CD4-positive, CD25-positive, alpha-beta regulatory T cell (primary cell): ENCODE measurements at places on chromosomes 5 and 9.

DNA sequence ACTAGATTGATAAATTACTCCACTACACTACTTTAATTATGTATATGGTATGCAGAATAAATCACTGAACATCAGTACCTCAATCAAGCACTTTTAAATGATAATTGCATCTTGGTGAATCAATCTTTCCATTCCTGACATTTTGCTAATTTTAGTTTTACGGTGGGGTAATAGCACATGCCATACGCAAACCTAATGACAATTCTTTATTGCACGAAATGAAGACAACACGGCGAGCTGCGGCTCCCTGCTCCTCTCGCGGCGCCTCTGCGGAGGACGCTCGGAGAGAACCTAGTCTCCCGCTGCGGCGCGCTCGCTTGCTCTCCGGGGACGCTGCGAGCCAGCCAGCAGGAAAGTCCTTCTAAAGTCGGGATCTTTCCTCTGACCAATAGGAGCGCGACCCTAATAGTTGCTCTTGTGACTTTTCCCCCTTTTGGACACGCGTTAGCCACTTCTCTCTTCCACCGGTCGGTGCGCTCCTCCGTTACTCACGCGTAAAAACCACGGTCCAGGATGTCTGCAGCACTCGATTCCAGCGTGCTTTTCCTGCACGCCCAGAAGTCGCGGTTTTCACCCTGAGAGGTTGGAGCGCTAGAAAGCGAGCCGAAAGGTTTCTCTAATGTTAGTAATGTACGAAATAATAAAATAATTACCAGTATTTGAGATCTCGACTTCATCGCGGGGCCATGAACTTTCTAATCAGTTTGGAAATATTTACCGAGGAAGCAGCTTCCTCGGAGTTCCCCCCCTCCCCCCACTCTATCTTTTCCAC, 1.0 kb upstream of the MEF2C start:
- peak overlapping the region; percentile 35 for H3K4me3 ChIP-seq
- DNase-seq, result peak; percentile 8

GRCh38 chr5:180832638-180833068, 28.4 kb downstream of the ZFP62 start:
- no peaks in the 10 kb centered on the region for H3K27me3 ChIP-seq
- peaks cover 33% of the 10 kb centered on the region for H3K36me3 ChIP-seq
- peaks cover 39% of the 10 kb centered on the region for H3K4me1 ChIP-seq
- H3K4me3 ChIP-seq, result peak overlapping the region; percentile 85

- H3K4me3 ChIP-seq, result no peak overlapping the region
- H3K4me1 ChIP-seq, result peaks cover 3% of the 10 kb centered on the region
- H3K27ac ChIP-seq, result no peak overlapping the region
- no peak for DNase-seq
- H3K27me3 ChIP-seq, result no peaks in the 10 kb centered on the region
- H3K36me3 ChIP-seq, result no peaks in the 10 kb centered on the region
Measured at GRCh38 chr9:124495126-124496074, 11.8 kb downstream of the NR5A1 start.

GRCh38 chr5:82758881-82759280, 318.3 kb downstream of the TMEM167A start:
- no peak overlapping the region for H3K4me3 ChIP-seq
- no peaks in the 10 kb centered on the region for H3K36me3 ChIP-seq
- no peaks in the 10 kb centered on the region for H3K4me1 ChIP-seq

- DNase-seq, result no peak
- no peaks in the 10 kb centered on the region for H3K36me3 ChIP-seq
- no peak overlapping the region for H3K27ac ChIP-seq
- H3K4me3 ChIP-seq, result no peak overlapping the region
- peaks cover 1% of the 10 kb centered on the region for H3K27me3 ChIP-seq
- no peaks in the 10 kb centered on the region for H3K4me1 ChIP-seq
Measured at GRCh38 chr9:109428854-109429253, 69.3 kb downstream of the PTPN3 start.

- no peaks in the 10 kb centered on the region for H3K4me1 ChIP-seq
- no peak for DNase-seq
- no peak overlapping the region for H3K27ac ChIP-seq
- H3K4me3 ChIP-seq, result no peak overlapping the region
Measured at GRCh38 chr5:16897284-16897704, 38.8 kb downstream of the MYO10 start.

GRCh38 chr9:4259489-4259888, 40.4 kb downstream of the GLIS3 start:
- H3K27me3 ChIP-seq, result peaks cover 2% of the 10 kb centered on the region
- H3K4me3 ChIP-seq, result no peak overlapping the region
- no peak for DNase-seq
- no peaks in the 10 kb centered on the region for H3K36me3 ChIP-seq

GRCh38 chr9:116451500-116452115, 235.5 kb upstream of the TRIM32 start:
- H3K36me3 ChIP-seq, result no peaks in the 10 kb centered on the region
- H3K4me1 ChIP-seq, result no peaks in the 10 kb centered on the region
- H3K27ac ChIP-seq, result no peak overlapping the region
- H3K27me3 ChIP-seq, result no peaks in the 10 kb centered on the region
- DNase-seq, result no peak

- no peaks in the 10 kb centered on the region for H3K4me1 ChIP-seq
- H3K27ac ChIP-seq, result no peak overlapping the region
- H3K36me3 ChIP-seq, result no peaks in the 10 kb centered on the region
- DNase-seq, result no peak
- H3K27me3 ChIP-seq, result no peaks in the 10 kb centered on the region
Measured at GRCh38 chr9:17052626-17053025, 82.2 kb upstream of the CNTLN start.

DNA sequence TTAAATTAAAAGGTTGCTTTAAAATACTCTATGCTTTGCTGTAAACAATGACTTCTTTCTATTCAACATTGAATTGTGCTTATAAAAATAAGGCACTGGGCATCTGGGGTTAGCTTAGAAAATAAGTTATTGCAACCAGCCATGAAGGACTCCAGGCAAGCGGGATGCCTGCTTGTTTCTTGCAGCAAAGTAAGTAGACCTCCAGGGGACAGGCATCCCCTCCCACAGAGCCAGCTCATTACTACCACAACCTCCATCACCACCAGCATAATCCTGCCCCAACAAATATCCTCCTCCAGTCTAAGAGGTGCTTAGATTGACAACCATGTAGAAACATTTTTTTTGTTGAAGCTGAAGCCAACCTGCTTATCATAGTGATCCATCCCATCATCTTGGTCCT, 190.4 kb downstream of the TARS1 start:
- H3K36me3 ChIP-seq, result no peaks in the 10 kb centered on the region
- H3K4me3 ChIP-seq, result no peak overlapping the region
- no peak for DNase-seq
- H3K4me1 ChIP-seq, result no peaks in the 10 kb centered on the region

- H3K4me3 ChIP-seq, result no peak overlapping the region
- H3K4me1 ChIP-seq, result no peaks in the 10 kb centered on the region
- DNase-seq, result no peak
- H3K27me3 ChIP-seq, result no peaks in the 10 kb centered on the region
- no peak overlapping the region for H3K27ac ChIP-seq
- H3K36me3 ChIP-seq, result peaks cover 20% of the 10 kb centered on the region
Measured at GRCh38 chr5:172901012-172901780, 58.0 kb upstream of the RPL26L1 start.

DNA sequence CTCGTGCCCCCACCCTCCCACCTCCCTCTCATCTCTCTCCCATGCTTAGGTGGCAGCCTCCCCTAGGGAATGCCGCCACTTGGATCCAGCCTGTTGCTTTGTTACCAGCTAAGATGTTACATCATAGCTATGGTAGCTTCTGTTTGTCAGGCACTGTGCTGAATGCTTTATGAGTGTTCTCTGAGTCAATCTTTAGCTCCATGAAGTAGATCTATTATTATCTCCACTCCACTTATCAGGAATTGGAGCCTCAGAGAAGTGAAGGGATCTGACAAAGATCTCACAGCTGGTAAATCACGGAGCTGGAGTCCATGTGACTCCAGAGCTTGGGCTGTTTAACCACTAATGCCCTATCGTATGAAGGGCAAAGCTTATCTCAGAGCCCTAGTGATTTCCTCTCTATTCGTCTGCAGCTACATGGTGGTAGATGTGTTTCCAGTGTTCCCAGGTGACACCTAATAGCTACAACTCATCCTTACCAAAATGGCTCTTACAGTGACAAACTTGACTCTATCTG, 54.1 kb downstream of the GARNL3 start:
- no peak overlapping the region for H3K4me3 ChIP-seq
- H3K27ac ChIP-seq, result no peak overlapping the region
- DNase-seq, result no peak
- H3K27me3 ChIP-seq, result no peaks in the 10 kb centered on the region

GRCh38 chr5:179906795-179907555, 722 bp downstream of the TBC1D9B start:
- peaks cover 19% of the 10 kb centered on the region for H3K4me1 ChIP-seq
- peak; percentile 5 for DNase-seq
- no peak overlapping the region for H3K27ac ChIP-seq
- peaks cover 12% of the 10 kb centered on the region for H3K36me3 ChIP-seq
- peak overlapping the region; percentile 32 for H3K4me3 ChIP-seq

DNA sequence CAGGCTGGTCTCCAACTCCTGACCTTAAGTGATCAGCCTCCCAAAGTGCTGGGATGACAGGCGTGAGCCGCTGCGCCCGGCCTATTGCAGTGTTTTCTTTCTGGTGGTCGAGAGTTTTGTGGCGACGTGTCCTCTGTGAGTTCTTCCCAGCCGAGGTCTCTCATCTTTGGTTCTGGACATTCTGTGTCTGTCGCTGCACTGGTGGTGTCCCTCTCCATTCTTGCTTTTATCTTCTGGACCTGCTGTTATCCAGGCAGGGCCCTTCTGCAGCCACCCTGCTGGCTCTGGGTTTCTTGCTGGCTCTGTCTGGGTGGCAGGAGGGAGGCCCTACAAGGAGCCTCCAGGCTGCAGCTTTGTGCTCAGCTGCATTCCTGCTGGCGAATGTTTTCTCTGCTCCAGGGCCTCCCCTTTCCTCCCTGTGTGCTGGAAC, 49.1 kb upstream of the EXOC3 start:
- H3K36me3 ChIP-seq, result no peaks in the 10 kb centered on the region
- no peak for DNase-seq
- no peaks in the 10 kb centered on the region for H3K27me3 ChIP-seq
- no peak overlapping the region for H3K27ac ChIP-seq
- no peak overlapping the region for H3K4me3 ChIP-seq
- peaks cover 14% of the 10 kb centered on the region for H3K4me1 ChIP-seq

DNA sequence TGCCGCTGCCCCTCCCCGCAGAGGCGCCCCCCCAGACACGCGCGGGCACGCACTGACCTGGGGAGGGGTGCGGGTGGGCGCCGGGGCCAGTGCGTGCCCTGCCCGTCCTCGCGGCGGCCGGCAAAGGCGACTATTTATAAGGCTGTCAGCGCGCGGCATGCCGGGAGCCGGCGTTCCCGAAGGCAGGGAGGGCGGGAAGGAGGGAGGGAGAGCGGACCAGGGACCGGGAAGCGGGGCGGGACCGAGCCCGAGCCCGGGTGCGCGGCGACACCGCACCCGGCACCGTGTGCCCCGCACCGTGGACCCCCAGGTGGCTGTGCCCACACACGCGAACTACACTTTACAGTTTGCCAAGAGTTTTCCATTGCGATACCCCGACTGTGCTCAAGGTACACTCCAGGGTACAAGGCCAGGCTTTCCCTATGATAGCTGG, at the start of gene AK1:
Gene AK1, minus strand, starts transcription at position 110 of the 433 bp plus-strand sequence. CDS start 3,058 bp downstream, outside the sequence.
- no peaks in the 10 kb centered on the region for H3K27me3 ChIP-seq
- DNase-seq, result no peak
- H3K4me3 ChIP-seq, result no peak within 1 kb of the TSS
- peaks cover 9% of the 10 kb centered on the region for H3K4me1 ChIP-seq
- H3K36me3 ChIP-seq, result no peaks in the 10 kb centered on the region

- H3K27me3 ChIP-seq, result no peaks in the 10 kb centered on the region
- no peak overlapping the region for H3K27ac ChIP-seq
- H3K4me1 ChIP-seq, result no peaks in the 10 kb centered on the region
- no peak for DNase-seq
- H3K4me3 ChIP-seq, result no peak overlapping the region
Measured at GRCh38 chr9:112447283-112447761, 39.3 kb upstream of the KIAA1958 start.

- no peak for DNase-seq
- H3K4me1 ChIP-seq, result no peaks in the 10 kb centered on the region
- H3K36me3 ChIP-seq, result no peaks in the 10 kb centered on the region
- no peaks in the 10 kb centered on the region for H3K27me3 ChIP-seq
Measured at GRCh38 chr5:82610686-82611085, 332.5 kb upstream of the RPS23 start.

GRCh38 chr9:85173967-85174366, 504.4 kb downstream of the NTRK2 start:
- H3K27ac ChIP-seq, result no peak overlapping the region
- no peaks in the 10 kb centered on the region for H3K27me3 ChIP-seq
- H3K4me1 ChIP-seq, result no peaks in the 10 kb centered on the region
- DNase-seq, result no peak

DNA sequence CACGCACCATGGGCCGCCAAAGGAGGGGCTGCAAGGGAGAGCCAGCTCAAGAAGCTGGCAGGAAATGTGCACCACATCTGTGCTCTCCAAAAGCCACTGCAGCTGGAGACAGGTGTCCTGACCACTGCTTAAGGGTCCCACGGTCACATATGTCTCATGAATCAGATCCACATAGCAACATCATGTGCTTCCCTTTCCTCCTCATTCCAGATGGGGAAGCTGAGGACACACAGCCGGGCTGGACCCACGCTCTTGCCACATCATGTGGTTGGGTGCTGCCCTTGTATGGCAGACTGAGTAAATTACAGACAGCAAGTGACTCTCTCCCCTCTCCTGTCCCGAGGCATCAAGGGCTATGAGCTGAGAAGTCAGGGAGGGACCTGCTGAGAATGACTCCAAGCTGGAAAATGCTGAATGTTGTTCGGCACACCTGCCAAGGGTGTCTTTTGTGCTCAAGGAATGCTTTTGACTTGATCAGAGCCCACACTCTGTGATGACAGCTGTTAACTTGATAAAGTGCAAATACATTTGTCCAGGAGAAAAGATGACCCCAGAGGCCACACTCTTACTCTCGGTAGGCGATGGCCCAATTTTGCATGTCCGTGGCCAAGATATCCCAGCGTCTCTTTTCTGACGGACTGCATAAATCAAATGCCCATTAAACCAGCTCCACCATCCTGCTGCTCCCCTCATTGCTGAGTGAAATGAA, 58.2 kb downstream of the NSUN2 start:
- no peak overlapping the region for H3K4me3 ChIP-seq

- DNase-seq, result peak; percentile 12
- no peak overlapping the region for H3K27ac ChIP-seq
- peaks cover 25% of the 10 kb centered on the region for H3K27me3 ChIP-seq
- peaks cover 36% of the 10 kb centered on the region for H3K4me1 ChIP-seq
Measured at GRCh38 chr9:126614088-126614454, 343 bp downstream of the LMX1B start.

DNA sequence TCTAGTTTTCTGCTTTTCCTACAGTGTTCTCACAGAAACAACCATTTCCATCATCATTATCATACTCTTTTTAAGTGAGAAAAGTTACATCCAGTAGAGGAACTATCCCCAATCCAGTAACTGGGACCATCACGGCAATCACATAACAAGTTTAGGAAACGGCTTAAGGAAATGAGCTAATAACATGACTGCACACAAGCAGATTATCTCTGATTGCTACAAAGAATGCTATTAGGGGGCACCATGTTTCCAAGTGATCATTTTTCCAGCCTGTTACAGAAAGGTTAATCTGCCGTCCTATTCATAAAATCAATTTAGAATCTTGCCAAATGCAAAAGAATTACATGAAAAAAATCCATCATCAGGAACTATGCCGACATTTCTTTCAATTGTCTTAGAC, 94.6 kb downstream of the EFNA5 start:
- no peak for DNase-seq
- no peak overlapping the region for H3K4me3 ChIP-seq
- H3K36me3 ChIP-seq, result no peaks in the 10 kb centered on the region
- no peak overlapping the region for H3K27ac ChIP-seq
- H3K4me1 ChIP-seq, result peaks cover 11% of the 10 kb centered on the region
